ENCODE measurements at places on chromosomes 6 and 20. TPM values are rescaled to one million over a fixed set of nuclear protein-coding genes. Genes with fewer than 3 reads are reported as not detected.
A peak's percentile ranks its signal among the peaks of the same experiment; 100 is the strongest.

GRCh38 chr20:32301719-32302506 lies 24.5 kb downstream of the KIF3B start:
- no peak for DNase-seq

- no peak for DNase-seq
Observed at GRCh38 chr6:95784869-95785268, 207.5 kb downstream of the MANEA start.

Gene TCP11
- total RNA-seq = not detected

GRCh38 chr20:22944062-22944461 lies 91.0 kb upstream of the SSTR4 start:
- no peak for DNase-seq

GRCh38 chr6:43799551-43800297 lies 29.7 kb downstream of the VEGFA start:
- peak; percentile 12 for DNase-seq

All from left cardiac atrium (tissue), 4 donors.